ENCODE measurements at places on chromosomes 1 and 21. TPM values are rescaled to one million over a fixed set of nuclear protein-coding genes. Genes with fewer than 3 reads are reported as not detected.

LAMC1 gene
- 125 TPM for total RNA-seq

BMP8B gene
- 1.3 TPM for total RNA-seq

RNU1-1 gene
- total RNA-seq, result under 0.01 TPM

SSR2 gene
- total RNA-seq, result 370 TPM

TMEM52 gene
- 2.9 TPM for total RNA-seq

L1TD1 gene
- total RNA-seq, result 0.59 TPM

LCE3D gene
- not detected for total RNA-seq

FCGR3A gene
- total RNA-seq, result 8.6 TPM

AVPR1B gene
- not detected for total RNA-seq

GSTM1 gene
- not detected for total RNA-seq

PEAR1 gene
- total RNA-seq, result 4.0 TPM

SLC27A3 gene
- 31.5 TPM for total RNA-seq

CRYAA gene
- total RNA-seq, result not detected

NEK7 gene
- total RNA-seq, result 82.3 TPM

MPL gene
- not detected for total RNA-seq

SEC16B gene
- 3.8 TPM for total RNA-seq

KIF1B gene
- total RNA-seq, result 42.6 TPM

DNA sequence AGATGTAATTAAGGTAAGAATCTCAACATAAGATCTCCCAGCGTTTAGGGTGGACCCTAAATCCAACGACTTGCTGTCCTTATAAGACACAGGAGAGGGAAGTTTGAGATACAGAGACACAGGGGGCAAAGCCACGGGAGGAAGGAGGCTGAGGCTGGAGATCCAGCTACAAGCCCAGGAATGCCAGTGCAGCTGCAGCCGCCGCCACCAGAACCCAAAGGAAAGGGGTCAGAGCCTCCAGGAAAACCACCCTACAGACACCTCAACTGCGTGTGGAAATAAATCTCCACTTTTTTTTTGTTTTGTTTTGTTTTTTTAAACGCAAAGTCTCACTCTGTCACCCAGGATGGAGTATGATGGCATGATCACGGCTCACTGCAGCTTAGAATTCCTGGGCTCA is 12.1 kb upstream of the TFF1 start:
- DNase-seq, result no peak

DNA sequence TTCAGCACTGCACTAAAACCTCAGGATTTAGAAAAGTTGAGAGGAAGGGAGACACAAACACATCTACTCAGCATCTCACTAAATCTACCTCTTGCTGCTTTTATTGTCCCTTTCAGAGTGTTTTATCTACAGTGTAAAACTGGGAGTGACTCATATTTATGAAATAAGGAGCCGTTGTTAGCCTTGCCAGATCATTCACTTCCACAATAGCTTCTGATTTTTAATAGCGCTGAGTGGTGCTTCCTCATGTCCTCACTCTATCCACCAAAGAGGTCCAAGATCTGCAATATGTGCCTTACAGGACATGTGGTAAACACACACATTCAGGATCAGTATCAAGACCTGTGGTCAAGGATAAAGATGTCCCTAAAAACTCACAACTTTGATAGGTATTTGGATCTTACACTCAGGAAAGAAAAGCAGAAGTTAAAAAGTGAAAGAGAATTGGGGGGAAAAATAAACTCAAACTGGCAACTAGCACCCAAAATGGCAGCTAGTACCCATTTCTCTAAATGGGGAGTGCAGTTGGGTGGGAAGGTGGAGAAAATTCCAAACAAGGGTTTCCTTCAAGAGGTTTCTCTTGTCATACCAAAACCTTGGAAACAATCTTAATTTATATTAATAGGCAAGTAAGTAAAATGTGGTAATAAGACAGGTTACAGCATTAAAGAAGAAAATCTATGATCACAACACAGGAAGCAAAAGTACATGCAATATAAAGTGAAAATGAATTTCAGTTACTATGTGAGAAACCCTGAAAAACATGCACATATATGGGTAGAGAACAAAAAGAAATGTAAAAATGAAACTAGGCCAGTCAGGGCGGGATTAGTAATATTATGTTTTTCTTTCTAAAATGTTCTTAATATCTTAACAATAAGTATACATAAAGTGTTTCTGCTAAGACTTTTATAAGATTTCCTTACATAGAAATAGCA is 15.9 kb downstream of the DUSP10 start:
- no peak for DNase-seq

GRCh38 chr1:183270541-183271141 is 84.6 kb downstream of the LAMC2 start:
- no peak for DNase-seq

- no peak for DNase-seq
Measured at GRCh38 chr1:239771550-239771949, 320.1 kb upstream of the FMN2 start.

DNA sequence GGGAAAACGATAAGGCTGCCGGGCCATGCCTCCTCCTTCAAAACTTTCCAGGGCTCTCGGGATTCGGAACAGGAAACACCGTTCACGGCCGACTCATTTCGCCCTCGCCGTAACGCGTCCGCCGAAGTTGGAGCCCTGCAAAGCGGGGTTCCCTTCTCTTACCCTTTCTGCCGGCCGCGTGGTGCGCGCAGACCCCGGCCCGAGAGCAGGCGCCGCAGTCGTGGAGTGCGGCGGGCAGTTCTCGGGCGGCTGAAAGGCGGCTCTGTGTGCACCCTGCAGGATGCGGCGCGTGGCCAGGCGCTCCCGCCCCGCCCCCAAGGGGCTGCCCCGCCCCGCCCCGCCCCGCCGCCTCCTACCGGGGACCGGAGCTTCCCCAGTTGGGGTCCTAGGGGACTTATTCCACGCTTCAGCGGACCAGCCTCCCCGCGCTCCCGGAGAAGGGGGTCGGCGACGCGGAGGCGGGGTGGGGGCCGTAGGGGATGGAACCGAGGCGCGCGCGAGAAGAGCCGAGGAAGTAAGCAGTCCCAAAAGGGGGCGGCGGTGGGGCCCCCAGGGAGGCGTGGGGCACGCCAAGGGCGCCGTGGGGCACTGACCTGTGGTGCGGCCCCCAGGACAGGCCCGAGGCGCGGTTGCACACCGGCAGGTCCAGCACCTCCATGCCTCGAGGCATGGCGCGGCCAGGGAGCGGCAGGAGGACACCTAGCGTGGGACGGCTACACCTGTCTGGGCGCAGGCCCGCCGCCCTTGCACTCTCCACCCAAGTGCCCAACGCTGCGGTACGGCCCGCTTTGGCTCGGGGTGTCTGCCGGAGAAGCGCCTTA is at the start of gene MCOLN2:
TSS of gene MCOLN2 (minus strand) at position 268 of the 821 bp plus-strand sequence. CDS start at position 27, 241 bp downstream.
- no peak for DNase-seq

- DNase-seq, result no peak
Measured at GRCh38 chr1:84795213-84795612, 97.8 kb downstream of the LPAR3 start.

DNA sequence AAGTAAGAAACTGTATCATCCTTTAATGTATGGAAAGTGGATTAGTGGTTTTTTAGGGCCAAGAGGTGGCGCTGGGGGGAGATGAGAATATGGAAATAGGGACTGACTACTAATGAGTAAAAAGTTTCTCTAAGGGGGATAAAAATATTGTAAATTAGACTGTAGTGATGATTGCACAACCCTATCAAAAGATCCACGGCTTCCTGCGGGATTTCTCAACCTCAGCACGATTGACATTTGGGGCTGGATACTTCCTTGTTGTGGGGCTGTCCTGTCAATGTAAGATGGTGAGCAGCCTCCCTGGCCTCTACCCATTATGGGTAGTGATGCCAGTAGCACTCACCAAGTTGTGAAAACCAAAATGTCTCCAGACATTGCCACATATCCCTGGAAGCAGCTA is 36.0 kb upstream of the PRDM2 start:
- DNase-seq, result no peak

- no peak for DNase-seq
Measured at GRCh38 chr1:54583871-54584270, 35.8 kb downstream of the ACOT11 start.

DNA sequence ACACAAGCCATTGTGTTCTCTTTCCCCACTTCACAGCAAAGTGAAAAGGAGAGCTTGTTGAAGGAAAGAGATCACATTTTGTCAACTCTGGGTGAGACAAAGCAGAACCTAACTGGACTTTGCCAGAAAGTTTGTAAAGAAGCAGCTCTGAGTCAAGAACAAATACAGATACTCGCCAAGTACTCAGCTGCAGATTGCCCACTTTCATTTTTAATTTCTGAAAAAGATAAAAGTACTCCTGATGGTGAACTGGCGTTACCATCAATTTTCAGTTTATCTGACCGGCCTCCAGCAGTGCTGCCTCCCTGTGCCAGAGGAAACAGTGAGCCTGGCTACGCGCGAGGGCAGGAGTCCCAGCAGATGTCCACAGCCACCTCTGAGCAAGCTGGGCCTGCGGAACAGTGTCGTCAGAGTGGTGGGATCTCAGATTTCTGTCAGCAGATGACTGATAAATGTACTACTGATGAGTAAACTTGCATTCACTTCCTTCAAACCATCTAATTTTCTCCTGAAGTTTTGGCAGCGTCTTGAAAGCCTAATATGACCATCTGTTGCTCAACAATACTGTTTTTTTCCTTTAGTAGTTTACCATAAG is 43.7 kb downstream of the BACH1 start:
- DNase-seq, result no peak

- DNase-seq, result peak; percentile 60
Measured at GRCh38 chr1:116377541-116378529, 4.8 kb downstream of the ATP1A1 start.

- no peak for DNase-seq
Measured at GRCh38 chr1:182348961-182349747, 42.4 kb downstream of the GLUL start.

- no peak for DNase-seq
Measured at GRCh38 chr1:183070234-183070922, 47.2 kb downstream of the LAMC1 start.

- DNase-seq, result peak; percentile 68
Measured at GRCh38 chr1:184838504-184838951, 83.9 kb upstream of the EDEM3 start.

DNA sequence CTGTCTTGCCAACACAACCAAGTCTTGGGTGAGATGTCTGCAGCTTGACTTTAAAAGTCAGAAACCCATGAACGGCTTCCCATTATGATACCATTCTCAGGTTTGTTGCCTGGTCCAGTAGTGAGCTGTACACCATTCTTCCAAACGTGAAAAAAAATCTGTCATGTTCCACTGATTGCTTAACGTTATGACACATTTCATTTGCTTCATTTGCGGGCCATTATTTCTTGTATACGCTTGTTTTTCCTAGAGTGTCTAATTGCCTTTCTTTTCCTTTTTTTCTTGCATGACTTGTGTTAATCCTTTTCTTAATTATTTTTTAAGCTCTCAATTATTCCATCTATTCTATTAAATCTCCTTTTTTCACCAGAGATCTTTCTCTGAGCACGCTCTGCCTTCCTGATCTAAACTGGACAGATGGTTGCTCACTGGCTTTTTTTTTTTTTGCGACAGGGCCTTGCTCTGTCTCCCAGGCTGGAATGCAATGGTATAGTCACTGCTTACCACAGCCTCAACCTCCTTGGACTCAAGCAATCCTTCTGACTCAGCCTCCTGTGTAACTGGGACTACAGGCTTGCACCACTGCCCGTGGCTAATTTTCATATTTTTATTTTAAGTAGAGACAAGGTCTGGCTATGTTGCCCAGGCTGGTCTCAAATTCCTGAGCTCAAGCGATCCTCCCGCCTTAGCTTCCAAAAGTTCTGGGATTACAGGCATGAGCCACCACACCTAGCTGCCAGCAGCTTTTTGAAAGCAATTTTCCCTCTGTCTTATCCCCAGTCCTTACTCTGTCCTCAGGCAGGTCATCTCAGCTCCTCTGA is 31.7 kb upstream of the CAMTA1 start:
- DNase-seq, result no peak

GRCh38 chr1:119327450-119328155 is 41.0 kb upstream of the HAO2 start:
- no peak for DNase-seq

DNA sequence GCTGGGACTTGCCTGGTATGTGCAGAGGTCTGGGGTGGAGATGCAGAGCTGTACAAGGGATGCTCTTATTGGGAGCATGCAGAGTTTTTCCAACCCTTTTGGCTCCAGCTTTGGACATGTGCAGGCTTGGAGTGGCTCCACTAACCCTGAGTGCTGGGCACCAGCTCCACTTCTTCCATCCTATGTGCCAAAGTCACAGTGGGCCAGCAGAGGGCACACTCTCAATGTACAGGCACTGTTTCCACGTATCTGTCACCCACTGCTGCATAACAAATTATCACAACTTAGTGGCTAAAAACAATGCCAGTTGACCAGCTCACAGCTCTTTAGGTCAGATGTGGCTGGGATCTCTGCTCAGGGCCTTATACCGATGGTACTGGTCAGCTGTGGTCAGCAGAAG is 631.8 kb downstream of the AJAP1 start:
- DNase-seq, result no peak

GRCh38 chr1:111275079-111275478 is 15.6 kb upstream of the CHIA start:
- peak; percentile 47 for DNase-seq

Measured in breast epithelium (tissue), 4 donors.